ENCODE measurements at places on chromosomes 5 and 9. TPM values are rescaled to one million over a fixed set of nuclear protein-coding genes. Genes with fewer than 3 reads are reported as not detected.
A peak's percentile ranks its signal among the peaks of the same experiment; 100 is the strongest.

The FGFR4 gene
- 1.5 TPM for total RNA-seq

The S1PR3 gene
- total RNA-seq = 2.7 TPM

The SHOC1 gene
- total RNA-seq = 0.09 TPM

The DNLZ gene
- 30.5 TPM for total RNA-seq

The NKD2 gene
- total RNA-seq = 0.32 TPM

The F2R gene
- 17.3 TPM for total RNA-seq

The SPATA31D4 gene
- not detected for total RNA-seq

GRCh38 chr5:67146574-67146973 is 50.0 kb downstream of the CD180 start:
- no peak for DNase-seq
- peaks cover 65% of the 10 kb centered on the region for H3K36me3 ChIP-seq
- no peak overlapping the region for H3K27ac ChIP-seq
- no peaks in the 10 kb centered on the region for H3K27me3 ChIP-seq

DNA sequence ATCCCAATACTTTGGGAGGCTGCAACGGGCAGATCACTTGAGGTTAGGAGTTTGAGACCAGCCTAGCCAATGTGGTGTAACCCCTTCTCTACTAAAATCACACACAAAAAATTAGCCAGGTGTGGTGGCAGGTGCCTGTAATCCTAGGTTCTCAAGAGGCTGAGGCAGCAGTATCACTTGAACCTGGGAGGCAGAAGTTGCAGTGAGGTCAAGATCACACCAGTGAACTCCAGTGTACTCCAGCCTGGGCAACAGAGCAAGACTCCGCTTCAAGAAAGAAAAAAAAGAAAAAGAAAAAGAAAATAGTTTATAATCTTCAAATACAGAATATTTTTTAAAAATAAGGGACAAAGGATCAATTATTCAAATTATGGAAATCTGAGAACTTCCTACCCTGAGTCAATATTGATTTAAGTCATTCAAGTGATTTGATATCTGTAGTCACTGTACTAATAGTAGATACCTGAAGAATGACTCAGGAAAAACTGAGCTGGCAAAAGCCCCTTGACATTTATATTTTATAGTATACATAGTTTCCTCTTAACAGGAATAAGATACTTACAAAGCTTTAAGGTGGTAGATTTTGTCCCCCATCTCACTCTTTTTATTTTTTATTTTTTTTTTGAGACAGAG is 61.8 kb downstream of the PTBP3 start:
- peaks cover 45% of the 10 kb centered on the region for H3K36me3 ChIP-seq
- H3K27ac ChIP-seq = peak overlapping the region; percentile 31
- H3K27me3 ChIP-seq = no peaks in the 10 kb centered on the region

DNA sequence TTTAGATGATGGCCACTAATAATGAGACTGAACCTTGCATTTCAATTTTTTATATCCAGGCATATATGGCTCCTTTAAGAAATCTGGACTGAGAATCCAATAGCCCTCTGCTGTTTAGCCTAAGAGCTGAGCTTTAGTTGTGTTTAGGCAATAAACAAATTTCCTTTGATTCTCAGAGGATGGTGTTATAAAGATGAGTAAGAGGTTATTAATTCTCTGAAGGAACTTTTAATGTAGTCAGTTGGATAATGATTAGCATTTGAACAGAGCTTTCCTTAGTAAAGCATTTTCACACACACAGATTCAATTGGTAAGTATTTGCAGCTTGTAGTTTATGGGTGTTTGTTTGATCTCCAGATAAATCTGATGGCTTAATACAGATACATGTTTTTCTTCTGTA is 149.6 kb downstream of the PRR16 start:
- H3K27ac ChIP-seq = peak overlapping the region; percentile 93
- DNase-seq = peak; percentile 28
- peaks cover 42% of the 10 kb centered on the region for H3K4me1 ChIP-seq
- no peaks in the 10 kb centered on the region for H3K27me3 ChIP-seq

DNA sequence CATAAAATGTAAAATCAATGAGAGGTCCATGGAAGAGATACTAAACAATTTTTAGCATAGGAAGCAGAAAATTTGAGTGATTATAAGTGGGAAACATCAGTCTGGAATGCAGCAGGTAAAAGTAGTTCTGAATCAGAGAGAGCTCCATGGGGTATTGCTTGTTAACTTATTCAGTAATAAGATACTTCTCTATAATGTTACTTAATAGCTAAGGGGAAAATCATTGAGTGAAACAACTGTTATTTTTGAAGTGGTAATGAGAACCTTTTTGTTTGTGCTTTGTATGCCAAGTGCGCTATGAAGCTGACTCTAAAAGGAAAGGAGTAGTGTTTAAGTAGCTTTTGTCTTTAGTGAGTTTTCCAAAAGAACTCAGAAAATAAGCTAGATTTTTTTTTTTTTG is 95.2 kb downstream of the ERBIN start:
- H3K4me3 ChIP-seq = no peak overlapping the region
- H3K4me1 ChIP-seq = no peaks in the 10 kb centered on the region
- H3K36me3 ChIP-seq = peaks cover 57% of the 10 kb centered on the region
- H3K27me3 ChIP-seq = no peaks in the 10 kb centered on the region
- no peak overlapping the region for H3K27ac ChIP-seq
- no peak for DNase-seq

DNA sequence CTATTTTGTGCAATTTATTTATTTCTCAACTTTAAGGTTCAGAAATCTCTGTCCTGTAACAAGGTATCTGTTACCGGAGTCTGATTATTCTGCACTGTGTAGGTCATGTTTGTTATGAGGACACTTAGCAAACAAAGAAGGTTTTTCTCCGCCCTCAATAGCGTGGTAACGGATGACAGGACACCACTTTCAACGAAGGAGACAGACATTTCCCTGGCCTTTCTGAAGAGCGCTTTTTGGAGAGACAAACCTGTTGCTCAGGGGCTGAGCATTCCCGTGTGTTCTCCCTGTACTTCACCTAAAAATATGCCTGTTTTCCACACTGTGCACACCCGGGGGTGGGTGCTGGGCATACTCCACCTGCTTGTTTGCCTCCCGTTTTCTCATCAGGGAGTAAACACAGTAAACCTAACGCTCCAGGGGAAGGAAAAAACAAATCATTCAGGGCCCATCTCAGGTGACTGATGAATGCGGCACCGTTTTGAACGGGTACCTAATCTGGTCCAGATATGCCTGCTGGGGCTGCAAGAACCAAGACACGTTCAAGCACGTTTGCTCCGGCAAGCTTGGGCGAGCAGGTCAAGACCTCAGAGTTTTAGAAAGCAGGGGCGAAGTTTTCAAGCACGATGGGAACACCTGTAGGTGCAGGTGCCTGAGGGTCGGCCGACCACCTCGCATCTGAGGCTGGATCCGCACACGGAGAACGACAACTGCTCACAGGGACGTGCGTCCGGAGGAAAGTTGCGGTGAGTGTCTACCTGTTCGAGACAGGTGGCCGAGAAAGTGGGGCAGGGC is 859 bp downstream of the RETREG1 start:
- no peaks in the 10 kb centered on the region for H3K36me3 ChIP-seq
- DNase-seq = peak; percentile 28

DNA sequence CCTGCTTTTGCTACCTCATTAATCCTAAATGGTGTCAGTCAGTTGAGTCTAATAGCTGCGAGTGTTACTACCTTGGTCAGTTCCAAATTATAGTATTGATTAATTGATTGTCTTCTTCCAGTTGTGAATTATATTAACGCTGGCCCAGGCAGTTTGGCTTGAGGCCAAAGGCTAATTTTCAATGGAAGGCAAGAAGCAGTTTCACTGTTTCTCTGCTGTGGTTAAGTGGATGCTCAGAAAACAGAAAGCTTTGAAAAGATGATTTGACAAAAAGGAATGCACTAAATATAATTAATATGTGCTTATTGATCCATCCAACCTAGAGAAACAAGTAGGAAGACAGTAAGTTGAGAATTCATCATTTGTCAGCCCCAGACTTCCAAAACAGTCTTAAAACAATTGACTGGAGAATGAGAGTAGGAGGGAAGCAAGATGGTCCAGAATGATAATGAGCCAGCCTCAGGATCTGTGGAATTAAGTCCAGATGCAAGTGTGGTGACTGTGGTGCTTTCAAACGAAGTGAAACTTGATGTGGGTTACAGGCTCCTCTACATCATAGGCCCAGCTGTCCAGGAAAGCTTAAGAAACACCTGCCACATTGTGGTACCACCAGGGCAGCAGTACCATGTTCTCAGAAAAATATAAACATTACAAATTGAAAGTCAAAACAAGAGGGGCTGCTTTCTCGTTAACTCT is 1371.0 kb upstream of the DMAC1 start:
- H3K4me3 ChIP-seq = no peak overlapping the region
- H3K36me3 ChIP-seq = no peaks in the 10 kb centered on the region
- H3K4me1 ChIP-seq = no peaks in the 10 kb centered on the region
- H3K27me3 ChIP-seq = peaks cover 26% of the 10 kb centered on the region

- H3K27ac ChIP-seq = no peak overlapping the region
- H3K36me3 ChIP-seq = no peaks in the 10 kb centered on the region
- no peak for DNase-seq
- no peaks in the 10 kb centered on the region for H3K27me3 ChIP-seq
- H3K4me1 ChIP-seq = peaks cover 7% of the 10 kb centered on the region
Observed at GRCh38 chr5:54279960-54280359, 30.4 kb downstream of the ARL15 start.

GRCh38 chr5:167658889-167659288 is 632.6 kb upstream of the WWC1 start:
- no peaks in the 10 kb centered on the region for H3K27me3 ChIP-seq
- H3K4me3 ChIP-seq = no peak overlapping the region
- no peaks in the 10 kb centered on the region for H3K36me3 ChIP-seq
- peak; percentile 23 for DNase-seq
- peaks cover 23% of the 10 kb centered on the region for H3K4me1 ChIP-seq
- H3K27ac ChIP-seq = no peak overlapping the region

- no peaks in the 10 kb centered on the region for H3K4me1 ChIP-seq
- no peaks in the 10 kb centered on the region for H3K27me3 ChIP-seq
- no peaks in the 10 kb centered on the region for H3K36me3 ChIP-seq
- peak; percentile 39 for DNase-seq
Observed at GRCh38 chr5:34452170-34452828, 203.8 kb upstream of the RAI14 start.

DNA sequence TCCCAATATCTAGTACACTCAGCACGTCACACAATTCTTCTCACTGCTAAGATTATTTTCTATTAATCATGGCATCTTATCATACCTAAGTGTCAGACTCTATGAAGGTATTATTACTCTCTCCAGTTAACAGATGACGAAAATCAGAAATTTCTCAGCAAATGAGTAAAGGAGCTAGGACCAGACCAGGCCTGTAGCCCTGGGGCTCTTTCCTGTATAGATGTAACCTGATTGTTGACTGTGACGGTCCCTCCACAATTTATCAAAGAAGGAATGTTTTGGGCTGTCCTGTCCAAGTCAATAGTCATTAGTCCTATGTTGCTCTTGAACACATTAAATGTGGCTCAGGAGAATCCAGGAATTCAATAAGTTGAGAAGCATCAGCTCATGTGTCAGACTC is 106.2 kb downstream of the ST8SIA4 start:
- H3K27ac ChIP-seq = no peak overlapping the region
- no peaks in the 10 kb centered on the region for H3K27me3 ChIP-seq
- H3K4me1 ChIP-seq = peaks cover 6% of the 10 kb centered on the region
- H3K36me3 ChIP-seq = no peaks in the 10 kb centered on the region

GRCh38 chr9:116550696-116551436 is 136.2 kb upstream of the TRIM32 start:
- H3K27ac ChIP-seq = no peak overlapping the region
- H3K27me3 ChIP-seq = no peaks in the 10 kb centered on the region
- peak; percentile 60 for DNase-seq
- H3K4me1 ChIP-seq = peaks cover 20% of the 10 kb centered on the region
- H3K4me3 ChIP-seq = no peak overlapping the region

- DNase-seq = peak; percentile 12
- peak overlapping the region; percentile 84 for H3K4me3 ChIP-seq
- no peaks in the 10 kb centered on the region for H3K27me3 ChIP-seq
- H3K4me1 ChIP-seq = peaks cover 23% of the 10 kb centered on the region
- peak overlapping the region; percentile 83 for H3K27ac ChIP-seq
- H3K36me3 ChIP-seq = peaks cover 29% of the 10 kb centered on the region
Observed at GRCh38 chr5:7869474-7870136, 657 bp downstream of the MTRR start.

GRCh38 chr9:86721226-86721781 is 226.0 kb downstream of the GAS1 start:
- no peaks in the 10 kb centered on the region for H3K27me3 ChIP-seq
- H3K4me1 ChIP-seq = peaks cover 11% of the 10 kb centered on the region
- H3K27ac ChIP-seq = no peak overlapping the region
- H3K4me3 ChIP-seq = no peak overlapping the region
